Mucosa of descending colon (tissue), 3 donors: ENCODE measurements at places on chromosomes 2 and 18.

DNA sequence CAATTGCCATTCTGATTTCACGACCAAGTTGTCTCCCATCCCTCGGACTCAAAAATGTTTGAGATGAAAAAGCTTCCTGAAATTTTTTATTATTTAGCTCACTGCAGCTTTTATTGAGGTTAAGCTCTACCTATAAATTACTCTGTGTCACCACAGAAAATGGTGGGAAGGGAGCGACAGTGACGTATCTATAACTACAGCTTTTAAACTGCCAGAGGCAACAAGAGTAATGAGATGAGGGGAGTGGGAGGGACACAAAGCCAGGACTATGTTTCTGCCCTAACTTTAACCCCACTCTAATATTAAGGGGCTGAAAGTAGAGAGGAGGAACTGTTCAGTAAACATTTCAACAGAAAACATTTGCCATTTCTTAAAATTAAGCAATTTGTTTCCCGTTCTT is 37.4 kb downstream of the SMAD2 start:
- DNase-seq: no peak

- DNase-seq: no peak
Measured at GRCh38 chr2:46779447-46779941, 136.1 kb downstream of the MCFD2 start.

- no peak for DNase-seq
Measured at GRCh38 chr2:109126501-109126860, 2.5 kb upstream of the SH3RF3 start.

DNA sequence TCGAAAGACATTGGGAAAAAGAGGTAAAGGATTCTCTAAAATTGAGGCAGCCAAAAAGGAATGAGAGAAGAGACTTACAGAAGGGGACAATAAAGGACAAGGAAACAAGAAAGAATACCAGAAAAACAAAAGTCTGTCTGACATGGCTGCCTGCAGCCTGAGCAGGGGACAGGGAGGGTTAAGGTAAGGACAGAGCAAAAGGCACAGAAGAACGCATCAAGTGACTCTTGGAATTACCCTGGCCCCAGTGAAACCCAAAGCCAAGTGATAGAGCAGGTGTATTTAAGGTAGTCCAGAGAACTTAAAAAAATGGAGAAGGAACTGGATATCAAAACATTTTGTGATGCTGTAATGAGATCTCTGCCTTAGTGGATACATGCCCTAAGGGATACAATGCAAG is 47.1 kb upstream of the XIRP2 start:
- DNase-seq: no peak

DNA sequence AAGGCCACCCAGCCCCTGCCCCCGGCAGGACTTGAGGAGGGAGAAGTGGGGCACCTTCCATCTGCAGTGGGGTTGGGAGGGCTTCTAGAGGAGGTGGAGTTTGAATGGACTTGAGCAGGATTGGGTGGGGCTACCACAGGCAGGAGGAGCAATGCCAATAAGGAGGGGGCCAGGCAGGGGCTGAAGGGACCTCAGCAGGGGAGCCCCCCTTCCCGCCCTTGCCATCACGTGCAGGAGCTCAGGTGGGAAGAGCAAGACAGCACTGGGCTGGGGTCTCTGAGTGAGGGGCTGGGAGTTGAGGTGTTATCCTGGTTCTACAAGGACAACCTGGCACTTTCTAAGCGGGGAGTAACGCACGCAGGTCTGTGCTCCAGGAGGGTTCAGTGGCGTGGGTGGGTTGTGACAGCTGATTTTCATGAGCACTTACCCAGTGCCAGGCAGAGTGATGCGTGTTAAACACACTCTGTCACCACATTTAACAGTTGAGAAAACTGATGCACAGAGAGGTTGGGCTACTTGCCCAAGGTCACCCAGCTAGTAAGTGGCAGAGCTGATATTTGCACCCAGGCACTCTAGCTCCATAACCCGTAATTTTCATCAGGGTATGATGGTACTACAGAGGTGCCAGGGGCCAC is 4.8 kb downstream of the CHRND start:
- DNase-seq: peak; percentile 11

DNA sequence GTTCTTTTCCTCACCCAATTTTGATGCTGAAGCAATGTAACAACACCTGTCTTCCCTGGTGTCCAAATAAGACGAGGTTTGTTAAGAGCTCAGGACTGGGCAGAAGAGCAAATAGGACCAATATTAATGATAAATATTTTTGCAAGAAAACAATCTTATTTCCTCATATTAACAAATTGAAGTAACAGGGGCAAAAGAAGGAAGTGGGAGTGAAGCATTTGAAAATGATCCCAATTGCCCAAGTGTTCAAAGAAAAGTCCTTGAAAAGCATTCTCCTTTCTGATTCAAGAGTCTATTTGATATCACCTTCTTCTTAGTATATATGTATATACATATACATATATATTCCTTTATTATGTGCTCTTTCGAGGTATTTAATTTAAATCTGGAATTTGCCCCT is 418.8 kb downstream of the ARHGAP15 start:
- DNase-seq: no peak

- no peak for DNase-seq
Measured at GRCh38 chr2:181814057-181814491, 77.5 kb upstream of the ITPRID2 start.

DNA sequence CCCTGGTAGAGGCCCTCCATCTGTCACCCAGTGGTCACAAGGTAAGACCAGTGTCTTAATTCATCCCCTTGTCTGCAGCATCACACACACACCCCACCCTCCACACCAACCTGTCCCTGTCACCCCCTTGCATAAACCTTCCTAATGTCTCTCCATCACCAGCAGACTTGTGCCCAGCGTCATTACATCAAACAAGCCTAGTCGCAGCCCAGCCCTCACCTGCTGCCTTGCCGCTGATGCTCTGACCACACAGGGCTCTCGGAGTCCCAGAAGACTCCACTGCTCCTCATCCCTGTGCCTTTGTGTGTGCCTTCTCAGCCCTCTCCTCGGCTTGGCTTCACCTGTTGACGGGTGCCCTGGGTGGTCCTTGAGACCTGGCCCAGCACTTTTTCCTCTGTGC is 171.2 kb downstream of the GLI2 start:
- DNase-seq: no peak

- DNase-seq: no peak
Measured at GRCh38 chr18:63903851-63904570, 3.7 kb upstream of the SERPINB10 start.

- no peak for DNase-seq
Measured at GRCh38 chr18:55753643-55754263, 165.8 kb upstream of the TCF4 start.

- no peak for DNase-seq
Measured at GRCh38 chr2:231527955-231528635, 2.1 kb downstream of the NMUR1 start.

GRCh38 chr2:47028846-47029560 is 113.4 kb upstream of the MCFD2 start:
- no peak for DNase-seq

GRCh38 chr2:129347486-129348217 is 631.8 kb upstream of the RAB6C start:
- no peak for DNase-seq

DNA sequence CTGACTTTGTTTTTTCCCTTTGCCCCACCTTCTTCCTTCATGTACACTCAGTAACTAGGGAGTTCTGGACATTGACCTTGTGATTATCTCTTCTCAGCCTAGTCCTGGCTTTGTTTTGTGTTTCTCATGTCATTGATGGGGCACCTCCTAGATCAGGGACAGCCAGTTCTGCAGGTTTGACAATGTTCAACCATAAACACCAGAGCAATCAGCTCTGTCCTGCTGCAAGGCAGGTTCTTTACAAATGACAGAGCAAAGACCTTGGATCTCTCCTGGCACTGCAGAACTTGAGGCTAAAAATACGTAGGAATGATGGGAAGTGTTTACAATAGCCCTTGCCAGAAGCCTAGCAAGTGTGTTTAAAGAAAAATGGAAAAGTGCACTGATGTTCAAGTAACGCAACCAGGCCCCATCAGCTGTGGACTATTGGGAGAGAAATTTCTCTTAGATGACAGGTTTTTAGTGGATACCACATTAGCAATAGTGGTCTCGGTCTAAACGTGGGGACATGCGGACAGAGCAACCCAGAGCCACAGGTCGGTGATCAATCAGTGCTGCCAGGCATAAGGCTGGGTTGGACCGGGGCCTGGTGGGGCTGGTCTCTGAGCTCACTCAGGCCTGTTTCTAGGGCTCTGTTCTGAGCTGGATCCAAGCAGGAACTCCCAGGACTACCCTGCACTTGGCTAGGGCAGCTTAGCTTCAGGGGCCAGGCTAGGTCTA is 76.8 kb downstream of the SOWAHC start:
- DNase-seq: peak; percentile 65

DNA sequence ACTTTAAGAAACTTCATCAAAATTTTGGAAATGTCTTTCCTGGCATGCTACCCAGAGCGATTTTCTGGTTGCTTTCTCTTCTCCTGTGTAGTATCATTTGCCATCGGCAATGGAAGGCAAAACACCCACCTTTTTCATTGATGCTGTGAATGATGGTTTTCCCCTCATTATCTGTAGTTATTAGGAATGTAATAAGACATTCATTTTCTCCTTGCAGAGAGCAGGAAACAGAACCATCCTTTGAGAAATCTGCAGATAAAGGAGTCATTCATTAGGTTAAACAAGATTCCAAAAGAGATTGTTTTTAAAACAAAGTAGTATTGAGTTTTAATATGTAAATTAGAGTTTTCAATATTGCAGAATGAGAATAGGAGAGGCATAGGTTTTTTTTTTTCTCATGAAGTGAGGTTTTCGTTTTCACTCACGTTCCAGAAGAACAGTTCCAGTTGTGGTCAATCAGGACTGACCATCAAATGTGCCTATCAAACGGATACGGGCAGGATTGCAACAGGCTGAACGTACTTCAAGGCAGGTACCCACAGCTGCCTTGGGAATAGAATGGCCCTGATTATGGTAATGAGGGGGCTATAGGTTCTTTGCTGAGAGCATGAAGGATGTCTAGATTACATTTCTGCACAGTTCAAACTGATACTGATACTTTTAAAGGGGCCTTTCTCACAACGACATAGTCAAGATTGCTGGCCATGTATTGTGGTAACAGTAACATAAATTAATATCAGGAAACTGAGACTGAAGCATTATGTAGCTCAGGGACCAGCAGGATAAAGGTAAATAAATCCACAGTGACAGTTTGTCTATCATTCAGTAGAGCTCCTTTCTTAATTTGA is 49.8 kb upstream of the PLA2R1 start:
- no peak for DNase-seq

- DNase-seq: no peak
Measured at GRCh38 chr2:30417253-30417652, 29.8 kb upstream of the LCLAT1 start.

DNA sequence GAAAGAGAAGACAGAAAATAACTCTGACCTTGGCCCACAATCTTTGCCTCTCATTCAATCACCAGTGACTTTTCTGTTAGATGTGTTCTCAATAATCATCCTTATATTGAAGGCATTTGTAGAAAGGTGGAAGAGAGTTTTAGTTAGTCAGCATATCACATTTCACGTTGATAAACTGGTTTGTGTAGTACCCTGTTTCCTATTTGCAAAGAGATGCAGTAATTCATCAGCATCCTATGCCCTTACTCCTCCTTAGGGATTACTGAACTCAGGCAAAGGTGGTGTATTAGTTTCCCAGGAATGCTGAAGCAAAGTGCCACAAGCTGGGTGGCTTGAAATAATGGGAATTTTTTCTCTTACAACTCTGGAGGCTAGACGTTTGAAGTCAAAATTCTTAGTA is 145.0 kb downstream of the SPP2 start:
- DNase-seq: no peak

DNA sequence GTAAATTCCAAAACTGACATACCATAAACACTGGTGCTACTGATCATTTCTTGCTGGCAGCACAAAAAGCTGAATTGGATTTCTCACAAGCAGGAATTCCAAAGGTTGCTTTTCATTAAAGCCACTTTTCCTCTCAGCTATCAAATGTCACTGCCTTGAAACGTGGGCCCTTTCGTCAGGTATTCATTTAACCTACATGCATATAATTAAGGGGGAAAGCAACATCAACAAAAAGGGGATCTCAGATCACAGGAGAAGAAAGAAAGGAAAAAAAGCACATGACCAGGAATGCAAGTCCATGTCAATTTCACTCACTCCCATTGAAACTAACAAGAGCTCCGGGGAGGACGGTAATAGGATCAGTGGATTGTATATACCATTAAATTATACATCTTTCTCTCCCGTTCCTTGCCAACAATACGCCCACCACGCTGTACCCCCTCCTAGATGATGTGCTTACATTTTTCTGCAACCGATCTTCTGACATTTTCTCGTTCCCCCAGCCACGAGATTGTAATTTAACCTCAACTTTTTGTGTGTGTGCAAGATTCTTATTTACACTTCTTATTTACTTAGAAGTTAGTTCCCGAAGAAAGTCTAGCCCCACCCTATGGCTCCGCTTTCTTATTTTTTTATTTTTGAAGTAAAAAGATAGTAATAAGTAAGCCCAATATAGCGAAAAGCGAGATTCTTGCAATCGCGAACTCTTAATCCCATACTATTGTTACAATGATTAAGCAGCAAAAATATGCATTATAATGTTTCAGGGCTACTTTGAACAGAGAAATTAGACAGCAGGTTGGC is 725 bp downstream of the FIGN start:
- DNase-seq: no peak

GRCh38 chr2:239791526-239792404 is 233.4 kb downstream of the NDUFA10 start:
- DNase-seq: no peak

GRCh38 chr2:33614190-33614589 is 15.1 kb upstream of the FAM98A start:
- no peak for DNase-seq

GRCh38 chr2:169585673-169586072 is 1.5 kb downstream of the PPIG start:
- DNase-seq: no peak

- no peak for DNase-seq
Measured at GRCh38 chr2:138707392-138708074, 72.7 kb downstream of the NXPH2 start.

DNA sequence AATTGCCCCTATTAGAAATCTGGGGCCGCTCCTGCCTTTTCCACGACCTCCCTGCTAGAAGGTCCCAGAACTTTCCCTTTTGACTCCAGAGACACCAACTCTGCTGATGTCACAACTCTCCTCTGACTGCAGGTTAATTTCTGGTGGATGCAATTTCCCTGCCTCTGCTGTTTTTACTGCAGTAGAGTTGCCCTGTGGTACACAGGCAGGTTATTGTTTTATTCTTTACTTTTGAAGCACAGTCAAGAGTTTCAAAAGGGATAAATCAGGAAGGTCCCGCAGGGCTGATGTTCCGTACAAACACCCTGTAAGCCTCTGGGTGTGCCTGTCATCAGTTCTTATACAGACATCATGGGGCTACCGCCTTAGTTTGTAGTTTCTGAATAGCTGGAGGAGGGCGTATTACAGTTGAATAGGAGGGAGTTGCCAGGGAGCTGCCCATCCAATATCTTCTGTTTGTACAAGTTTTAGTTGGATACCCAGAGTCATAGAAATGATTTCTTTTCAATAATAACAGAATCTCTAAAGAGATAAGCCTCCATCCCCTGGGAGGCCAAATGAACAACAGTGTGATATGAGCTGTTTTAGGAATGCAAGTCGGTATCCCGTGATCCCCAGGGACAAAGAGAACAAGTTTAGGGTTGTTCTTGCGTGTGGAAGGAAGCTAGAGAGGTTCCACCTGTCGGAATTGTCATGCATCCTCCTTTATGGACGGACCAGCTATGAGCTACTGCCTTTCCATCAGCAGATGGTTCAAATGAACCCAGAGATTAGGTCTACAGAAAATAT is 108.4 kb upstream of the COPS8 start:
- DNase-seq: no peak
